Stimulated activated CD4-positive, alpha-beta T cell treated with anti-CD3 and anti-CD28 coated beads, TNF-alpha, amount 100 ng/mL, for 48 hours (primary cell): ENCODE measurements at places on chromosomes 1 and 21.

DNA sequence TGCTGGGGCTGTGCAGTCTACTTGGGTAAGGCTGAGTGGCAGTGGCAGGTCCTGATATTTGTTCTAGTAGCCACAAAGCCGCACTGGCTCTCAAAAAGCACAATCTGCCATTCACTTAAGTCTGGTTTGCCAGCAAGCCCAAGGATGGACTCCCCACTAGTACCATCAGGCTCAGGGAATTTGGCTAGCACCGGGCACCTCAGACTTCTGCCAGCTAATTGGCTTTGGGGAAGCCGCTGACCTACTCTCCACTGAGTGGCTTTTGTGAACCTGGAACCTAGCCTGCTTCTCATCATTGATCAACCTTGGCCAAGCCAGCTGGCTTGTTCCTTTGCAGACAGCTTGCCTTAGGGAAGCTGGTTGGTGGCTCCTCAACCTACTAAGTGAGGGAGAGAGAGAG, 83.1 kb downstream of the ESRRG start:
- no peak for DNase-seq

- DNase-seq = no peak
These were observed 411.0 kb downstream of the CAMTA1 start for GRCh38 chr1:7196036-7196911.

DNA sequence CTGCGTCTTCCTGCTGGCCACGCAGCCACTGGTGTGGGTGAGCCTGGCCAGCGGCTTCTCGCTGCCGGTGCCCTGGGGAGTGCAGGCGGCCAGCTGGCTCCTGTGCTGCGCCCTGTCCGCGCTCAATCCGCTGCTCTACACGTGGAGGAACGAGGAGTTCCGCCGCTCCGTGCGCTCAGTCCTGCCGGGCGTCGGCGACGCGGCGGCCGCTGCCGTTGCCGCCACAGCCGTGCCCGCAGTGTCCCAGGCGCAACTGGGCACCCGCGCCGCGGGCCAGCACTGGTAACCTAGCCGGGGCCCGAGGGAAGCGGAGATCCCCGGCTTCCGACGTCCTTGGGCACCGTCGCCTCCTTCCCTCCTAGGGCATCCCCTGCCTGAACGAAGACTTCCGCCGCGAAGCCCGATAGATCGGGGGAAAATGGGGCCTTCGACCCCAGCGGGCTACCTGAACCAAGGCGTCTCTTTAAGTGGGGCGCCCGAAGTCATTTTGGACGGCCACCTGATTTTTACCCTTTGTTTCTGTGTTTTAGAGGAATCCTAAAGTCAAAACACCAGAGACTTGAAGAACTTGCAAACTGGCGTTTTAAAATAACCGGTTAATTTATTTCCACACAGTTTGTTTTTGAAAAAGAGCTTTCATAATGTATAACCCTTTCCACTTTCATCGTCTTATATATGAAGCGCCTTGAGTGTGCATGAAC, 2.0 kb downstream of the GPR88 start:
- DNase-seq = no peak

- no peak for DNase-seq
These were observed 2.0 kb downstream of the CAMK2N1 start for GRCh38 chr1:20483833-20484518.

DNA sequence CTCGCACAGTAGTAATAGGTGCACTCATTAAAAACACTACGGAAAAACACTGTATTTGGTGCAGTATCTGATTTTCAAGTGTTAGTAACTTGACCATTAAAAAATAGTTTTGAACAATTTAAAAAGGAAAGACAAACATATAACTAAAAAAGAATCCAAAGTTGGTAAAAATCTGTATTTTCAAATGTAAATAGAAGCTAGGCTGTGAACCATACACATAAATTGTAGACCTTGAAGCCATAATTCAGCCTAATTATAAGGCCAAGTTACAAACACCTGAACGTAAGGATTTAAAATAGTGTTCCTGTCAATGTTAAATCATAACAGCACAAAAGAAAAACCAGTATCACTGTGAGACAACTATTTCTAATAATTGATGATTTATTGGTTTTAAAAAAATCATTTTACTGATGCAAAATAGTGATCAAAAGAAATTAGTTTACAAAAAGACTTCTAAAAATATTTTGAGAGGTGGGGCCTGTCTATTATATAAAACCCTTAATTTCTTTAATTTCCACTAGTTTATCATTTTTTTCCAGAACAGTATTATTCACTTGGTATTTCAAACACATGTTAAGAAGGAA, 4.5 kb downstream of the IRF2BP2 start:
- no peak for DNase-seq
